ENCODE measurements at places on chromosomes 5 and 9. TPM values are rescaled to one million over a fixed set of nuclear protein-coding genes. Genes with fewer than 3 reads are reported as not detected.

The BARHL1 gene
- not detected for total RNA-seq

The HCN1 gene
- not detected for total RNA-seq

The CCL21 gene
- total RNA-seq = 4.4 TPM

The ZNF883 gene
- 0.66 TPM for total RNA-seq

The WDR41 gene
- total RNA-seq = 70.7 TPM

The LTC4S gene
- total RNA-seq = not detected

The AGXT2 gene
- not detected for total RNA-seq

The SPINK6 gene
- total RNA-seq = not detected

The EPB41L4B gene
- 59.9 TPM for total RNA-seq

The SEMA6A gene
- total RNA-seq = 12.6 TPM

The KIF2A gene
- total RNA-seq = 40.5 TPM

The BTNL3 gene
- total RNA-seq = not detected

The SMIM33 gene
- total RNA-seq = not detected

All from subcutaneous adipose tissue (tissue), 4 donors.